ENCODE measurements at places on chromosomes 6 and 20.

DNA sequence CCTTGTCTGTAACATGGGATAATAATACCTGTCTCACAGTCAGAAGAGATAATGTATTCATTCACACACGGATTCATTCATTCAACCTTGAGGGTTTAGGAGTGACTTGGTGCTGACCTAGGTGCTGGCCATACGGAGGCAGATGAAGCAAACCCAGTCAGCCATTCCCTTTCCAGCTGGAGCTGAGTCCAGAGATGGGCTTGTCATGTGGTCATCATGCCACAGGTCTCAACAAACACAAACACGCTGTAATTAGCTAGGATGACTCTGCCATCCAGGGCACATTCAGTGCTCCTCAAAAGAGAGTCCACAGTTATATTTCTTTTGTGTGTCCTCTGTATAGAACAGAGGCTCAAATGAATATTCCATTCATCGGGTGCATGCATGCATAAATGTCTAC lies 19.5 kb upstream of the PRELID3B start:
- DNase-seq = no peak

DNA sequence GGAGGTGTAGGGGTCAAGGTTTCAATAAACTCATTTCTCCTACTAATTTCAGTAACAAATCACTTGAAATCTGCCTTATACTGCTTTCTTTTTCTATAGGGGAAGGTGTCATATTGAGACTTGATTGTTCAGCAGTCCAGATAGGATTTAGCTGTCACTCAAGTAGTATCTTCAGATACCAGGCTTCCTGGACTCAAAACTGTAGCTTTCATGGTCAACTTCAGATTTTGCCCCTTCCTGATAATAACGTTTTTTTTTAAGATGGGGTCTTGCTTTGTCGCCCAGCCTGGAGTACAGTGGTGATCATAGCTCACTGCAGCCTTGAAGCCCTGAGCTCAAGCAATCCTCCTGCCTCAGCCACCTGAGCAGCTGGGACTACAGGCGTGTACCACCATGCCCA lies 77.8 kb downstream of the JAG1 start:
- DNase-seq = no peak

- DNase-seq = no peak
Observed at GRCh38 chr6:30025186-30025585, 35.9 kb upstream of the POLR1H start.

GRCh38 chr6:7106752-7107577 lies 796 bp upstream of the RREB1 start:
- DNase-seq = peak; percentile 45

DNA sequence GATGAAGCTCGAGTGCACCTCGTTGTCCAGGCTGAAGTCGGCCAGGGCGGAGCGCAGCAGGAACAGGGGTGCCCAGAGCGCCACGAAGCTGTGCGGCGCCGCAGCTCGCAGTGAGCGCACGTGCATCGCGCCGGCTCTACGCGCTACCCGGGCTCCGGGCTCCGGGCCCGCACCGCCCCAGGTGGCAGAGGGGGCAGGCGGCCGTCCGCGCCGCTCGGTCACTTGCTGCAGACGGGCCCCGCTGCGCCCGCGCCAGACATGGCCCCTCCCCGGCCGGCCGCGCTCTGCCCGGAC lies 497 bp downstream of the BMP7 start:
- DNase-seq = no peak

DNA sequence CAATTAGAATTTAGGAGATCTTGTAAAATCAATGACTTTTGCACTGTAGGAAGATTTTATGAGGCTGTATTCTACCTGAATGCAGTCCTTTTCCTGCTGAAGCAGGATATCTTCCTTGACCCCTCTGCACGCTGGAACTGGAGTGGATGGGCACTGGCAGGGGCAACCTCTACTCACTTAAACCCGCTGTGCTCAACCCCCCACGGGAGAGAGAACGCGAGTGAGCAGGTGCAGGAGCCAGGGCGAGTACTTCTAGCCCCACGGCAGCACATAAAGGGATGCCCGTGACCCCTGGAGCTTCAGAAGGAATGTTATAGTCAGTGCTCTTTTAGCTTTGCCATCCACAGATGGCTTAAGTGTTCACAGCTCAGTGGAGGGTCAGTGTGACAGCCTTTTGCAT lies 1144.8 kb downstream of the EPHA7 start:
- DNase-seq = no peak

DNA sequence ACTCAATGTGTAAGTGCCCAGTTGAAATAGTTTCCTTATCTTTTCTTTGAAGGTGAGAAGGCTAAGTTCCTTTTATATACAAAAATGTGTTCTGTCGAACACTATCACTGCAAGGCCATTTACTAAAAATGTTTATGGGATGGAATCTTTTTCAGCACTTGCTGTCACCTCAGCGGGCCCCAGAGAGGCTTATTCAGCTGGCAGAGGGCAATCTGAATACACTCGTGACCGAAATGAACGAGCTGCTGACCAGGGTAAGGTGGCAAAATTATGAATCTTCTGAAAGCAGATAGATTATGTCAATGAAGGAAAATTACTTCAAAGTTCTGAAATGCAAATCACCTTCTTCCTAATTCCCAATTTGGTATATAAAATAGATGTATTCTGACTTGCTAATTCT lies 340.2 kb downstream of the ARHGAP18 start:
- no peak for DNase-seq

- no peak for DNase-seq
Observed at GRCh38 chr20:43529051-43529450, 21.6 kb downstream of the L3MBTL1 start.

DNA sequence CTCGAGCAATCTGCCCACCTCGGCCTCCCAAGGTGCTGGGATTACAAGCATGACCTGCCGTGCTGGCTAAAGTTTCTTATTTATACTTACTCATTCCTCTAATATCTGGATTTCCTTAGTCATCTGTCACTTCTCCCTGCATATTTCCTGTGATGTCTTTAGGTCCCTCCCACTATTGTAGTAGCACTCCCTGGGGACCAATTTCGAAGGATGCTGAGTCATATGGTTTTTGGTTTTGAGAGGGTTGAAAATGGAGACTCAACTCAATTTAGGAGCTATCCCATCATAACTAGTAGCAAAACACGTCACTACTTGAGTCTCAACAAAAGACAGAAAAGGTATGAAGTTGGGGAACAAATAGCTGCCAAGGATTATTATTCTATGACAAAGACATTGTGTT lies 20.2 kb downstream of the MCUR1 start:
- DNase-seq = no peak

DNA sequence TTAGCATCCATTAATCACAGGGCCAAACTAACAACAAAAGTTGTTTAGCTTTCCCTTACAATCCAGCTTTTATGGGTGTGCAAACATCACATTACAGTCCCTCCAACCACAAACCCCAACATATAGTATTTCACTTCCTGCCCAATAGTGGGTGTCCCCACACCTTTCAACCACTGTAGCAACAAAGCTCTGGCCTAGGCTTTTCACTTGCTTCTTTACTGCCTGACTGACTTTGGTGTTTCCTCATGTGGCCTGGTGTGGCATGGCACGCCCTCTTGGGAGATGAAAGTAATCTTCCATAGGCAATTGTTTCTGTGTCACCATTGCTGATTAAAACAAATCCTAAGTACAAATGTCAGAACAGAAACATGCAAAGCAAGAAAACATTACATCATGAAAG lies 46.3 kb downstream of the MCM8 start:
- DNase-seq = peak; percentile 27

GRCh38 chr20:18101125-18101810 lies 36.4 kb upstream of the KAT14 start:
- DNase-seq = no peak

- DNase-seq = no peak
Observed at GRCh38 chr6:137269803-137270202, 50.6 kb upstream of the IFNGR1 start.

GRCh38 chr6:40391086-40391485 lies 196.1 kb downstream of the LRFN2 start:
- no peak for DNase-seq

GRCh38 chr20:48238781-48239180 lies 453.5 kb upstream of the SULF2 start:
- DNase-seq = no peak

DNA sequence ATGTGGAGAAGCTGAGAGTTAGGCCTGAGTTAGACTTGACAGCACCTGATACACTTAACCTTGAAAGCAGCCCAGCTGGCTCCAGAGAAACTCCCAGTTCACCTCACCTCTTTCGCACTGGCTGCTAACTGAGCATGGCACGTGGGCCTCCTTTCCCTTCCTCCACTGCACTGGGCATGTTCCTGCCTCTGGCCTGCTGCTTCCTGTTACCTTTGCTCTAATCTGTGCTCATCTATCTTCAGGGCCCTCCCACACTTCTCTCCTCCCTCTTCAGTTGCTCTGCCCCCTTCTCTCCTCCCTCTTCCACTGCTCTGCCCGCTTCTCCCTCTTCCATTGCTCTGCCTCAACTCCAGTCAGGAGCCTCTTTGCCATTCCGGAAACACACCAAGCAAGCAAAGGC lies 13.7 kb upstream of the UBE2V1 start:
- no peak for DNase-seq

All from stimulated activated CD8-positive, alpha-beta memory T cell treated with anti-CD3 and anti-CD28 coated beads, Interleukin-2, amount 100 ng/mL, for 1 hour (primary cell).